K562 (cell line): ENCODE measurements at places on chromosomes 1 and 21. TPM values are rescaled to one million over a fixed set of nuclear protein-coding genes. Genes with fewer than 3 reads are reported as not detected.

Gene KRTAP20-4
- not detected in 2 replicates for total RNA-seq

Gene TNFRSF4
- 0.44 and 0.47 TPM in 2 replicates for total RNA-seq

Gene S100A14
- 0.24 and 0.25 TPM in 2 replicates for total RNA-seq

Gene LENEP
- total RNA-seq: 0.56 TPM in 1 of 2 replicates, not detected in the other

Gene NCF2
- total RNA-seq: 0.38 and 0.42 TPM in 2 replicates

Gene TEDDM1
- total RNA-seq: not detected in 2 replicates

Gene COX20
- total RNA-seq: 51.6 and 60.0 TPM in 2 replicates
